CD4-positive, alpha-beta T cell treated with Interleukin-2 at 100 ng/mL for 4 hours (primary cell): ENCODE measurements at places on chromosomes 11 and 22.

DNA sequence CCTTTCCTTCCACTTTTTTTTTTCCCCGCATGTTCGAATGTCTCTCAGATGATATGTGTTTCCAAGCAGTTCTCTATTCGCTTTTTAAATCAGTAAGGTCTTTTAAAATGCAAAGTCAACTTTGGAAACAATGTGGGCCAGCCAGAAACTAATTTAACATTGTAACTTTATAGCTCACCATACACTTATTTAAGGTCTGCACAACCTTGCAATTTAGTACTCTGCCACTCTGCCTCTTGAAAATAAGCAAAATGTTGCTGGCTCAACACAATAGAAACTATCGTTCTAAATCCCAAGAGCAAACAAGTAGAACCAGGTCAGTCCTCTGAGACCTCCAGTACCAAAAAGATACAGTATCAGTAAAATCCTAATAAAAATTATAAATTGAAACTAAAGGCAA is 109.0 kb downstream of the SIK3 start:
- DNase-seq: no peak

DNA sequence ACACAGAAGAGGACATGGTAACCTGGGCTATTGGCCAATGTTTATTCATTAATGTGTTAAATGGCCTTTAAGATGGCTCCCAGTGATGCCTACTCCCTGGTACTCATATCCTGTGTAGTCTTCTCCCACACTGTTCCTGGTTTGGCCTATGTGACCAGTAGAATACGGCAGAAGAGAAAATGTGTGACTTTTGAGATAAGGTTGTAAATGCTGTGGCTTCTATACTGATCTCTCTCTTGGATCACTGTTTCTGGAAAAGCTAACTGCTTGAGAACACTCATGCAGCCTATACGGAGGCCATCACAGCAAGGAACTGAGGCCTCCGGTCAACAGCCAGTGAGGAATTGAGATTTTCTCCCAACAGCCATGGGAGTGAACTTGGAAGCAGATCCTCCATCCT is 24.1 kb downstream of the MAML2 start:
- no peak for DNase-seq

- DNase-seq: no peak
Observed at GRCh38 chr11:117588166-117588810, 208.7 kb downstream of the DSCAML1 start.

DNA sequence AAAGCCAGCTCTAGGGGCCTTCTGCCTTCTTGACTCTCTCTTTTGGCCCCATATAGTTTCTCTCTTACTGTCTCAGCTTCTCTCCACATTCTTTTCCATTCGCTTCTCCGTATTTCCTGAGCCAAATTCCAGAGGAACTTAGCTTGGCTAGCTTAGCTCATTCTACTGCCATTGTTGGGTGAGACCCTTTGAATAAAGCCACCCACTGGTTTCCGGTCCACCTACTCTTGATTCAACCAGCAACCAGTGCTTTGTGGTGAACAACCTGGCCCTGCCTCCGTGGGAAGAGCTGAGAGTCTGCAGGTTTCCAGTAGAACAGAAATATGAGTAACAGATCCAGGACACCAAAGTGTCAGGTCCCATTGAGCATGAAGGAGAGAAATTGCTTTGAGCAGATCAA is 81.3 kb upstream of the ARHGAP20 start:
- no peak for DNase-seq

GRCh38 chr11:32400670-32401369 is 34.5 kb downstream of the WT1 start:
- DNase-seq: no peak

GRCh38 chr11:45051621-45052020 is 94.8 kb upstream of the PRDM11 start:
- DNase-seq: no peak

GRCh38 chr11:110028921-110029320 is 64.3 kb upstream of the ZC3H12C start:
- no peak for DNase-seq

GRCh38 chr11:29809121-29809520 is 207.7 kb downstream of the KCNA4 start:
- DNase-seq: no peak

DNA sequence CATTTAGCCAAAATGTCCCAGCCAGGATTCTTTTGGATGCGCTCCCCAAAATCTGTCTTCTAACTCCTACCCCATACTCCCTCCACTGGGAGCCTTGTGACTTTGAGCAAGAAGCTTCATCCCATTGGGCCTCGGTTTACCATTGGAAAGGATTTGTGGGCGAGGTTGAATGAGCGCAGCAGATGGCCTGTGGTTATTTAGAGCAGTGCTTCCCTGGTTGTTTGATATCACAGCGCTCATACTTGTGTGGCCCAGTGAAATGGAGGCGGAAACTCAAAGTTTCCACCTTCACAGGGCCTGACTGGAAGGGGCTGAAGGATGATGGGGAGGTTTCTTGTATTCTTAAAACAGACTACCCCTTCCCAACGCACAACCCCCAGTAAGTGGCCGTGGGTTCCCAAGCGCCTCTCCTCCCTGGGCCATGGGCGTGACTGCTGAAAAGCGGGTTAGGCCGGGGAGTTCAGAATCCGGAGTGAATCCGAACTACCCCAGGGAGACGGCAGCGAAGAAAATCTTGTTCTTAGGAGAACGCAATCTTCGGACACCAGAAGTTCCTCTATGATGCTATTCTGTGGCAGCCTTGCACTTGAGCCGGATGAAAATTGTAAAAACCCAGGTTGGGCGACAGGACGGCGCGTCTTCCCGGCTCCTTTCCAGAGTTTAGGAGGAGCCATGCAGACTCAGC is 1.2 kb upstream of the ATF4 start:
- no peak for DNase-seq

DNA sequence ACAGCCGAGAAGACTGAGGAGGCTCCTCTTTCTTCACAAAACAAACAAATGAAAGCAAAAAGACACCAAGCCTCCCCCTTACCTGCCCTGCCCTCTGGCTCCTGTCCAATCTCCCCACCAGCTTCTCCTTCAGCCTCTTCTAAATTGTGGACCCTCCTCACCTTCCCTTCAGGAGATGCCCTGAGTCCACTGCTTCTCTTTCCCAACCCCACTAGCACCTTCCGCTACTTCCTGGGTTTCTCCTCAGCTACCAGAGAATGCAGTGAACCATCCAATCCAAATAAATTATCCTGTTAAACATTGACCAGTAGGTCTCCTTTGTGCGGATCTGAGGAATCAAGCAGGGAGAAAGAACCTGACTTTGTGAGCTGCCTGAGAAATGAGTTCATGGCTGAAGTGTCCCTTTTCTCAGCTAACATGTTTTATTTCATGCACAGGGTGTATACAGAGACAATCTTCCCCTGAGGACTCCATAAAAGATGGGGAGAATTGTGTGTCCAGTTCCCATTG is 63.2 kb upstream of the VPREB1 start:
- DNase-seq: no peak

DNA sequence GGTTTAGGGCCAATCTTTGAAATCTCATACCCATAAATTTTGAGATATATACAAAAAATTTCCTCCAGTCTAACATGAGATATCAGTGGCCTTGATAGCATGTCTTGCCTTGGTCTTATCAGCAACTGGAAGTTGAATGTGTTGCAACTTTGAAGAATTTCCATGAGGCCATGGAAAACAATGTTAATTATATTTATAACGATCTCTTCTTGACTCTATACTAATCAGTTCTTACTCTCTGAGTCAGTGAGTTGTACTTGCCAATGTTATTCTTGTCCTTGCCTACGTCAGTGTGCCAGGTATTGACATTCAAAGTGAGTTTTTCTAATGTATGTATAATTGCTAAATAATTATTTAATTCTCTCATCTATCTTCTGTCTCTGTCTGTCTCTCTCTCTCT is 535.1 kb downstream of the KCNA4 start:
- DNase-seq: no peak

- no peak for DNase-seq
Observed at GRCh38 chr22:47850644-47851151, 1088.2 kb downstream of the TBC1D22A start.

- DNase-seq: no peak
Observed at GRCh38 chr11:28505232-28505631, 397.0 kb downstream of the METTL15 start.

DNA sequence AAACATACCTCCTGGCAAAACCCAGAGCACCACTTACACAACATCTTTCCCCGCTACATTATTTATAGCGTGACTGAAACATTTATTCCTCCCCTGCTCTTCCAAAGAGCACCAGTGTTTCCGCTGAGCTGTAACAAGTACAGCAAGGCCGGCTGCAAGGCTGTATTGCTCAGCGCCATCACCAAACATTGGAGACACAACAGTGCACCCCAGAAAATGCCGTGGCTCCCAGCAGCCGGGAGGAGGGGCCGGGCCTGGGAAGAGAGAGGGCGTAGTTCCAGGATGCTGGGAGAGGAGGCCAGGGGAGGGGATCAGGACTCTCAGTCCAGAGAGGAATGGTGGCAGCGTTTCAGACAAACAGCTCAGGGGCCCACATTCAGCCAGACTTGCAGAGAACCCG is 133.2 kb downstream of the DSCAML1 start:
- no peak for DNase-seq

- DNase-seq: no peak
Observed at GRCh38 chr11:60164550-60165075, 18.3 kb downstream of the MS4A6A start.

DNA sequence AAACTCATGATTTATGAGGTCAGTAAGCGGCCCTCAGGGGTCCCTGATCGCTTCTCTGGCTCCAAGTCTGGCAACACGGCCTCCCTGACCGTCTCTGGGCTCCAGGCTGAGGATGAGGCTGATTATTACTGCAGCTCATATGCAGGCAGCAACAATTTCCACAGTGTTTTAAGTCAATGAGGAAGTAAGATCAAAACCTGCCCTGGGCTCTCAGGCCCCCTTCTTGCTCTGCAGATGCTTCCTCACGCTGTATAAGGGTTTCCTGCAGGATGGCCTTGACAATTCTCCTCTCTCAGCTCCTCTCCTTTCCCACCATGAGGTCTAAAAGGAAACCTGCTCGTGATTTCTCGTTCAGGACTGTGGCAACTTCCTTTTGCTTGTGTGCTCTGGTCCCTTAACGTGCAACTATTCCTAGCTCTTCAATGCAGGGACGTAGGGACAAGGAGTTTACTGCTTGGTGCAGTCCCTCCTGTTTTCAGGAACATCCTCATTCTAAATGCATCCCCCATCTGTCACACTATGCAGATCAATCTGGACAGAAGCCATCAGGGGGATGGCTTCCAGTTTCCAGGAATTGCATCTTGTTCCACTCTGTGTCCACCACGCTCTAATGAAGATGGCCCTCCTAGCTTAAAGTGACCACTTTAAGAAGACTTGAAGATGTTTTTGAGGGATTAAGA is 64.3 kb upstream of the IGLL5 start:
- no peak for DNase-seq

GRCh38 chr11:592501-592900 is 16.2 kb downstream of the PHRF1 start:
- no peak for DNase-seq

DNA sequence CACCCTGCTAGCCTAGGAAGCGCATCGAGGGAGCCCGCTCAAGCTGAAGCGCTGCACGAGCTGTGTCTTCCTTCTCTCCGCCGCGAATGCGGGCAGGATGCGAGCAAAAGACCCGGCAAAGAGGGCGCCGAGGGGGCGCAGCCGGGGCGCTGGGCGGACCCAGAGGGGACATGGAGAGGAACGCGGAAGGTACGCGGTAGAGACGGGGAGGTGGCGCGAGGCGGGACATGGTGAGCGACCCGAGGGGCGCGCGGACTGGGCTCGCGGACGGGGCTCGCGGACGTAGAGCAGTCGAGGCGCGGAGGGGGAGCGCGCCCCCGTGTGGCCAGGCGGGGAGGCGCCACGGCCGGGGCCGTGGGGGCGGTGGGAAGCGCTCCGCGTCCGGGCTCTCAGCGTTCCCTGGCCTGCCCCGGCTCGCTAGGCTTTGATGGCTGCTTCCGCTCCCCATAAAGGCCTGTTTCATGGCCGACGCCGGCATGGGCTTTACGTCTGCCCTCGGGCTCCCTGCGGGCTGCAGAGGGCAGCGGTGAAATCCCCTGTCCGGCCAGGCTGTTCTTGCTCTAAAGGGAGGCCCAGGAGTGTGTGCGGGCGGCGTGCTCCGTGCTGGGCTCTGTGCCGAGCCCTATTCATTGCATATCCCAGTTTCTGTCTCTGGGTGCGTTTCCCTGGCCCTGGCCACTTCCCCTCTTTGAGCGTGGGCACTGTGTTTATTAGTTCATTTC is 31.2 kb upstream of the TRIM29 start:
- DNase-seq: peak; percentile 43

- no peak for DNase-seq
Observed at GRCh38 chr11:34644669-34645406, 23.9 kb downstream of the EHF start.

DNA sequence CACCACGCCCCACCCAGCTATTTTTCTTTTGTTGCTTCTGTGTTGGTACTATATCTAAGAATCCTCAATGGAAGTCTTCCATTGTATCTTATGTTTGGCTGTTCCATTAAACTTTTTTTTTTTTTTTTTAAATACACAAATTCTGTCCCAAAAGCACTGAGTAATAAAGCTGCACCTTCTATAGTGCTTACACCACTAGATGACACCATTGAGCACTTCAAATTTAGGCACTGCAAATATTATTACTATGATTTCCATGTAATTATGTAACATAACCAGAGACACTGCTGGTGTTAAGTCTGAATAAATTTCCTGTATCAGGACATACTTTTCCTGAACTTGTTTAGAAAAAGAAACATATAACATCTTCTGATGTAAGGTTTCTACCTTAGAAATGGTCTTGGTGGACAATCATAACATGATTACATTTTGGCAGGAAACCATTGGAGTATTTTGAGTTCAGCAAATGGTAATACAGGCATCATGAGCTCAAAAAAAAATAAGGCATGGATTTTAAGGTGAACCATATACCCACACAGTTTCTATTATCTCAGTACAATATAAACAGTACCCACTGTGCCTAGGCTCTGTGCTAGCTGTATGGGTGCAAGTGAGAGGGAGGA is 110.5 kb downstream of the ATG16L2 start:
- DNase-seq: peak; percentile 38

GRCh38 chr11:106021181-106021966 is 666 bp downstream of the MSANTD4 start:
- no peak for DNase-seq

- peak; percentile 34 for DNase-seq
Observed at GRCh38 chr11:104531075-104531474, 367.1 kb upstream of the PDGFD start.

GRCh38 chr11:3154001-3154599 is 11.0 kb downstream of the OSBPL5 start:
- no peak for DNase-seq

GRCh38 chr11:64102005-64102738 is 63.7 kb downstream of the MACROD1 start:
- DNase-seq: no peak

DNA sequence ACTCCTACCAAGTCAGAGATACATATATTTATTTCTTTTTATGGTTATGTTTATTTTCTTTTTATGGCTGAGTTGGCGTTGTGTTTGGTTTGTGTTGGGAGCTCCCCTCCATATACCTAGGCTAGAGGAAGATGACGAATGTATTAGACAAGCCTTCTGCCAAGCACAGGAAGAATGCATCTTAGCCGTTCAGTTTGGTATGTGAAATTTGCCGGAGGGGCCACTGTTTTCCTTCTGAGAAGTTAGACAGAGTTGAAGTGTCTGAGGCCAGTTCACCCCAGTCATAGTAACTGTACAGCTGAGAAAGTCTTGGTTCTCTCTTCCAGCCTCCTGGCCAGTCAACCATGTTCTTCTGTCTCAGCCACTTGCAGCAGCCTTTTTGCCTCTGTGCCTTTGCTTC is 29.8 kb downstream of the TEAD1 start:
- no peak for DNase-seq

- DNase-seq: no peak
Observed at GRCh38 chr11:2091786-2092463, 47.3 kb downstream of the IGF2 start.

GRCh38 chr11:115985896-115986295 is 481.7 kb upstream of the CADM1 start:
- DNase-seq: no peak
